Activated CD8-positive, alpha-beta memory T cell treated with anti-CD3 and anti-CD28 coated beads, Interleukin-2, amount 50 U/mL, for 4 hours (primary cell): ENCODE measurements at places on chromosomes 7 and 10.

DNA sequence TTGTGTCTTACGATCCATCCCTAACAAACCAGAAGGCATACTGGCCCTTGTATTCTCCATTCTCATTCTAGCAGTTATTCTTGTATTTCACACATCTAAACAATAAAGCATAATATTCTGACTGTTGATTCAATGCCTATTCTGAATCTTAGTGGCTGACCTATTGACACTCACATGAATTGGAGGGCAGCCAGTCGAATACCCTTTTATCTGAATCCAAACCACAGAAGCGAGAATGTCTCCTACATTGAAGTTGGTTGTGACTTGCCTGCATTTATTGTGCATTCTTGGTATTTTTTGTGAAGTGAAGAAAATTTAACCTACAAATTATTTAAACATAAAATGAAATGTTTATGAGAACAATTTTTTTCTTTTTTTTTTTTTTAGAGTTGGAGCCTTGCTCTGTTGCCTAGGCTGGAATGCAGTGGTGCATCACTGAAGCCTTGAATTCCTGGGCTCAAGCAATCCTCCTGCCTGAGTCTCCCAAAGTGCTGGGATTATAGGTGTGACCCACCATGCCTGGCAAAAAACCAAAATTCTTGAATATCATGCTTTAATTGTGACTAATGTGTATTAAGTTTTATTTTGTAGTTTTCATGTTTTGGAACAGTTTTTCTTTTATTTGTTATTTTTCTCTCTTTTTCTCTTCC, 22.7 kb downstream of the EXOC4 start:
- DNase-seq = no peak

DNA sequence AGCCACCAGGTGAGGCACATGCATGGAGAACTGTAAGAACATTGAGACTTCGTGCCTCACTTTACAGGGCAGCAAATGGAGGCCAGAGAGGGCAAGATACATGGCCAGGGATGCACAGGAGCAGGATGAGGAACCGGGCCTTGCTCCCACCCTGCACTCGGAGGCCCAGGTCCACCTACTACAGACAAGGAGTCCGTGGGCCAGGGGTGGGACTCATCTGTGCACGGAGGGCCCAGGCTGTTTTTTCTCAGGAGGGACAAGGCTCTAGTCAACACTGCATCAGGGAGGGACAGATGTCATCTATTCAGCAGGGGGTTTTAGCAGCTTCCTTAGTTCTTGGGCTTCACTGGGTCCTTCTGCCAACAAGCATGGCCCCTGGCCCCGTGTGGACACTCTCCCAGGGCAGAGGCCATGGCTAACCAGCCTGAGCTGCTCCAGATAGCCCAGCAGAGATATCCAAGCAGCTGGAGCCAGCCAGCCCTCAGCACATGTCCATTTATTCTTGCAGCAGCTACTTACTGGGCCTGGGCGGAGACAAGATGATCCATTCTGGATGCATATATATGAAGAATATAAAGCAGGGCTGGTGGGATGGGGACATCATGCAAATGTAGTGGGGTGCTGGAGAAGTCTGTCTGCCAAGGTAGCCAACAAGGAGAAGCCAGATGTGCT, 134.5 kb upstream of the RET start:
- no peak for DNase-seq

DNA sequence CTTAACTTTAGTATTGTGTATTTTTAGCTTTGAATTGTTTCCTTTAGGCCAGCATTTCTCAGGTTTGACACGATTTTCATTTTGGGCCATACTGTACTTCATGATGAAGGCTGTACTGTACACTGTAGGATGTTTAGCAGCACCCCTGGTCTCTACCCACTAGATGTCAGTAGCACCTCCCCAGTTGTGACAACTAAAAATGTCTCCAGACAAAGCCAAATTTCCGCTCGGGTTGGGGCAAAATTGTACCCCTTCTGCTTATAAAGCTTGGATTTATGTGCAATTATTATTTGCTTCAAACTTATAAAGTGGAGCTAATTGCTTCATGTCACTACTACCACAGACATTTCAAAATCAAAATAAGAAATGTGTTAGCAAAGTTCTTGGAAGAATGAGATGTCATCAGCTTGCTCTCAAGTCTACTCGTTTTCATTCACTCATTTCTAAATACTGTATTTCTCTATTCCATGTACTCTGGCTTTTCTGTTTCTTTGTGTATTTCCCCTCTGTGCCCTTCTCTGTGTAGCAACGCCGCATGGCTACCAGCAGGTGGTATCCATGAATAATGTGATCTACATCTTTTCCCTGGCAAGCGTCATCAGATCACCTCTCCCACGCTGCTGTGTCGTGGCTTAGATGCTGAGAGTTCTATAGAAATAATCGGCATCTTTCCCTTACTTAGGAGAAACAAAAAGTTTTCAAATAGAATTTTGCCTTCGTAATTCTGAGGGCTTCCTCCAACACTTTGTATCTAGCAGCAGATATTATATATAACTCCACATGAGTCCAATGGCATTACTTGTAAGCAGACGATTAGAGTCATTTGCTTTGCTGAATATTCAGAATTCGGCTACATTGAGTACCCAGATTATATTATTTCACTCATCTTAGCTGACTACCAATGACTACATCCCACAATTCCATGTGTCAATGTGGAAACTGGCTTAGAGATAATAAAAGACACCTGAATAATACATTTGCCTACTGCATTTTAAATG, 47.8 kb upstream of the CALCR start:
- DNase-seq = no peak

- no peak for DNase-seq
Observed at GRCh38 chr10:508726-509125, 180.7 kb downstream of the DIP2C start.

GRCh38 chr10:114708717-114709335, 50.8 kb upstream of the ABLIM1 start:
- no peak for DNase-seq

- DNase-seq = no peak
Observed at GRCh38 chr10:26844396-26844975, 16.3 kb downstream of the ABI1 start.

DNA sequence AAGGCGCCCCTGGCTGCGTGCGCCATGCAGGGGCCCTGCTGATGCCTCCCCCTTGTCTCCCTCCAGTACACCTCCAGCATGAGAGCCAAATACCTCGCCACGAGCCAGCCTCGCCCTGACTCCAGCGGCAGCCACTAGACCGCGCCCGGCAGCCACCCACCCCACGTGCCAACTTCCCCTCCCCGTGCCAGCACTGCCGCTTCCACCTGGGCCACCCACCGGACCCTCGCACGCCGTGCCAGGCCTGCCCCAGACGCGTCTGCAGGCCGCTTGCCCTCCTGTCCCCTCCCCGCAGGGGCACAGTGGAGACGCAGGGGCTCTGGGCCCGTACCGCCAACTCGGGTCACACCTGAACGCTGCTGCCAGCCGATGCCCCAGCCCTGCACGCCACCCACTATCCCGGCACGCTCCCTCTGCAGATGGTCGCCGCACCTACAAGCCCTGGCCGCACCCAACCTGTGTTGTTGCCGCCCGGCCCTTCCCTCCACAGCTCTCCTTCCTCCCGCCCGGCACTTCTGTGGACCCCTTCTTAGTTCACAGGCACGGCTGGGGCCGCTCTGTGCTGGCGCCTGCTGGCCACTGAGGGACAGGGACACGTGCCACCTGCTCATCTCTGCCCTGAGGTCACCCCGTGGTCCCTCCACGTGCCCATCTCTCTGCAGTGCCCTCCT, 26.3 kb upstream of the AMZ1 start:
- DNase-seq = no peak

GRCh38 chr7:106736508-106737201, 75.7 kb upstream of the CCDC71L start:
- peak; percentile 18 for DNase-seq

DNA sequence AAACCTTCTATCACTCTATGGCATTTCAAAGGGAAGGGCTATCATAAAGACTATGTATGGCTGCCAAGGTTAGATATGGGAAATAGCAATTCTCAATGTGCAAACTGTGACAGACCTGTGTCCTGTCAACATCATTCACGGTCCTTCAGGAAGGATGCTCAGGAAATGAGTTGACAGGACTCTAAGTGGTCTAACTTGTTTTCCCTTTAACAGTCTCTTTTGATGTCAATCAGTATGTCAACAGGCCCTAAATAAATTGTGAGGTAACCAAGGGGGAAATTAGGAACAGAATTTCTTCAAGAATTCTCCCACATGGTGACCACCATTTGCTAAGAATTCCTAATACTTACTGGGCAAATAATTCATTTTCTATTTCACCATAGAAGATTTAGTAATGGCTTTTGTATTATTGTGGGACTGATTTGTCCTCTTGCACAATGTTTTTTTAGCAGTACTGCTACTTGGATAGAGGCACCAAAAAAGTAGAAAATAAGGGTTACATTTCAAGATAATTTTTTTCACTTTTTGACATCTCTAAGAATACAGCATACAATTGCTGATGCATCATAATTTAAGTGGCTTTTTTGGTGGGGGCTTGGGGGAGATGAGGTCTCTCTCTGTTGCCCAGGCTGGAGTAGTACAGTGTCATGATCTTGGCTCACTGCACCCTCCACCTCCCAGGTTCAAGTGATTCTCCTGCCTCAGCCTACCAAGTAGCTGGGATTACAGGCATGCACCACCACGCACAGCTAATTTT, 275.8 kb downstream of the CACNA2D1 start:
- no peak for DNase-seq

GRCh38 chr10:103931603-103932002, 13.6 kb upstream of the STN1 start:
- DNase-seq = no peak

DNA sequence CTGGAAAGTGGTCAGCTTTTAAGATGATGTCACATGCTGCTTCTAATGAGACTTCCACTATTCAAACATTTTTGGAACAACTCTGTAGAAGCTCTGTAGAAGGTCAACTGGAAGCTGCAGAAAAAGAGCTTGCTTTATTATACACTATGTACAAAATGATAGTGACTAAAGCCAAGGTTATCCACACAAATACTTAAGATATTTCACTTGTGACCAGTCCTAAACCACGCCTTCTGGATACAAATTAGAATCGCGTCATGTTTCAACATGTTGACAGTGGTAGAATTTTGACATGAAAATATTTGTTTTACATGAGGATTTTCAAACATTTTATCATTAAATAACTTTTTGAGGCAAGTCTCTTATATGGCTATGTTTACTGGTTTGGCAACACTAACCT, 499.6 kb upstream of the PHF14 start:
- no peak for DNase-seq

DNA sequence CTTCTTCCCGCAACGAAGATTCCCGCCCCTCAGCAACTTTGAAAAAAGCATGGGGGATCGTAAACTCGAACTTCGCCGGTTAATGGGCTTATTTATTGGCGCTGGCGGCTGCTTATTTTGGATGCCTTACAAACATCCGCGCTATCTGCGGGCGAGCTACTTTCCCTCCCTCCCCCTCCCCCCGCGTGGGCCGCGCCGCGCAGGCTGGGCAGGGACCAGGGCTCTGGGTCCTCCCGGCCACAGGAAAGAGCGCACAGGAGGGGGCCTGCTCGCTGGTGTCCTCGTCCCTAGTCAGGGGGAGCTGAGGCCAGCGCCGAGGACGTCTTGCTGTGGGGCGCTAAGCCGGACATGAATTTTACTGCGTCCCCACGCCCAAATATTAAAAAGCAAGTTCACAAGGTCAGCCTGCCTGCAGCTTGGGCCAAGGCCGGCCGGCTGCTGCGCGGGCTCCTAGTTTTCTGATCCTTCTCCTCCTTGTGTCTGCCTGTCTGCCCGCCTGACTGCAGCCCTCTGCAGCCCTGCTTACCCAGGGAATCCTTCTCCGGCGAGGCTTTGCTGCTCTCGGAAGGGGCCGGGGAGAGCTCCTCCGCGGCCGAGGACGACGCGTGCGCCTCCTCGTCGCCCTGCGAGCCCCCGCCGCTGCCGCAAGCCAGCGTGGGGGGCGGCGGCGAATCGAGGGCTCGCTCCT, 1.2 kb downstream of the HOXA10 start:
- DNase-seq = peak; percentile 17

DNA sequence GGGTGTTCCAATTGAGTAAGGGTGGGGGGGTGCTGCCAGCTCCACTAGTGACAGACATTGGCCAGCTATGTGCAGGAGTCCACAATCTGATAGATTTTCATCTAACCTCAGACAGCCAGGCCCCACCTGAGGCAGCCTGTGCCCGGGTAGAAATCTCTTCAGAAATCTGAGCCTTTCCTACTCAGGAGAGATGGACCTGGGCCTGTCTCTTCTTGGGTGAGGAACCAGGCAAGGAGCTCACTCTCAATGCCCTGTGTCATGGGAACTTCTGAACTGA, 86.9 kb downstream of the UBE2H start:
- no peak for DNase-seq

- no peak for DNase-seq
Observed at GRCh38 chr10:47019155-47020145, 108.2 kb downstream of the PTPN20 start.

DNA sequence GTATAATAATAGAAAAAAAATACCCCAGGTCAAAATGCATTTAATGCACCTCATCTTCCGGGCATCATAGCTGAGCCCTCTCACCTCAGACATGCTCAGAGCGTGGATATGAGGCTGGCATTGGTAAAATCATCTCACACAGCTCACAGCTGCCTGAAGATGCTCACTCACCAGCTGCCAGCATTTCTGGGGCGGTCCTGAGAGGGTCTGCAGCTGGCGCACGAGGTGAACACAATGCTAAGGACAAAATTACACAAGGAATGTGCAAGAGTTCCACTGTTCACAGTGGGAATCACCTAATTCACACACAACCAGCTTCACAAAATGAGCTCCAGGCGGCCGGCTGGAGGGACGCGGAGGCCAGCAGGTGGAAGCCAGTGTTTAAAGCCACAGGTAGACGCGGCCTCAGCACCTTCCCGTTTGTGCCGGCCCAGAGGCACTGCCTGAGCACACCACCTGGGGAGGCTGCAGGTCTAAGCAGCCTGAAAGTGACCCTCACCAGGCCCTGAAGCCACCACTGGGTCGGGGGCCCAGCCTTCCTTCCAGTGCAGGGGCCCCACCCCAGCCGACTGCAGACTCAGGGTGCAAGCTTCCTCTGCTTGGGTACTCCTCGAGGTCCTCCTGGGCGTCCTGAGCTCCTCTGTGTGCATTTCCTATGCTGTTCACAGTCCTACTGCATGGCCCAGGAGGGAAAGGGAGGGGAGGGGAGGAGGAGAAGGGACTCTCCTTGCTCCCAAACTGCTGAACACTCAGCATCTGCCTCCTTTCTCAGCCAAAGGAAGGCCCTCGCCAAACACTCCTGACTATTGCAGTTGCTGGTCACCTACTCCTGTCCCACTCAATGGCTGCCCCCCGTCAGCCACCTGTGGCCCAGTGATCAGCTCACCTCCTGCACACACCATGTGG, 61.2 kb upstream of the FAM20C start:
- no peak for DNase-seq

- no peak for DNase-seq
Observed at GRCh38 chr10:63515002-63515763, 6.0 kb upstream of the REEP3 start.

DNA sequence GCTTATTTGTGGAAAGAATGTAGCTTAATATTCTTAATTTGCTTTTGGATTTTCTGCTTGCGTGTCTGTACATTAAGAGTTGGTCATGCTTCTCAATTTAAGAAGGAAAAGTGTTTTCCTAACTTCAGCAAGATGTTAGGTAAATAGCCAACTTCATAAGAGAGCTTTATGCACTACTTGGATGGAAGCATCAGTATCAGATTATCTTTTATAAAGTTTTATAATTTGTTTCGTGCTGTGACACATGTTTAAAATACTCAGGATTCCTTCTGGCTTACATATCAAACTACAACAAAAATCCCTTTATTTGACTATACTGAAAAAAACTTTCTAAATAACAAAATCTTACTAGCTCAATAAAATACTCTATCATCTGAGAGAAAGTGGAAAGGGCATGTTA, 34.8 kb upstream of the AGR2 start:
- no peak for DNase-seq
